ENCODE measurements at places on chromosomes 1 and 21. TPM values are rescaled to one million over a fixed set of nuclear protein-coding genes. Genes with fewer than 3 reads are reported as not detected.

Gene CYP4B1
- total RNA-seq = not detected

DNA sequence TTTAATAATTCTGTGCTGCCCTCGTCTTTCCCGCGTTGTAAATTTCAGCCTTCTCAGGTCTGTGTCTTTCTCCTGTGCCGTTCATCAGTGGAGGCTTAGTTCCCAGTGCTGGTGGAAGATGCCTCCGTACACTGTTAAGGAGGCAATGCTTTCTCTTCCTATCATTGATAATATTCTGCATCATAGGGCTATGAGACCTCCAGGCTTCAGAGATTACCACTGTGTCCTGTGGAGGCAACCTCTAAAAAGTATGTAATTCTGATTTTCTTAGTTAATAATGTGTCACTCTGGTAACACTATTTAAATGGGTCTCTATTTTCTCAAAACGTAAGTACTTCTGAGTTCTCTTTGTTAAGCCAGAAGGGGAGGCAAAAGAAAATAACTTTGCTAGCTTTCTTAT is 538.3 kb downstream of the SMYD3 start:
- DNase-seq = no peak

- no peak for DNase-seq
Measured at GRCh38 chr1:243827206-243827605, 22.8 kb downstream of the AKT3 start.

- DNase-seq = no peak
Measured at GRCh38 chr1:58791106-58791505, 7.3 kb upstream of the JUN start.

Gene LRRC8C
- 38.2 TPM for total RNA-seq

DNA sequence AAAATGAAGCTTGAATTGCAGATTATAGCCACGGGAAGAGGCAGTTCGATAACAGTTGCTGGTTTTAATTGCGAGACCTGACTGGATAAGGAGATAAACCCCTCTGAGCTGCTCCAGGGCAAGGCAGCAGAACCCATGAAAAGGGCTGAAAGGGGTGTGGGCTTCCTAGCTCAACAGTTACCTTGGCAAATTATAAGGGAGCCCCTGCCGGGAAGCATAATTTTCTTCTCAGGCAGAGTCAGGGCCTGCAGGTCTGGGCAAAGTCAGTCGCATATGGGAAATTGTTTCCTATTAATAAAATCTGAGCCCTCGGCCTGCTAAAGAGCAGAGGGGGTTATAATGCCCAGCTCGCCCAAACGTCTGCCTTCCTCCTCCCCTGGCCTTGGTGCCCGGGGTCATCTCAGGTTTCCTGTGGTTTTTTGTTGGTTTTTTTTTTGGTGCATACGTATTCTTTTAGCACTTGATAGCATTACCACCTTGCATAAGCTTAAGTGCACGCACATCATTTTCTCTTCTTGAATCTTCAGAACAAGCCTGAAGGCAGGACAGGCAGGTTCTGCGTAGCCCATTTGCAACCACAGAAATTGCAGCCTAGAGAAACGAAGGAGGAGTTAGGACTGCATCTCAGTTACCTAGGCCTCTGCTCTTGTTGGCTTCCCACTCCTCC is 33.9 kb upstream of the SELENON start:
- no peak for DNase-seq

DNA sequence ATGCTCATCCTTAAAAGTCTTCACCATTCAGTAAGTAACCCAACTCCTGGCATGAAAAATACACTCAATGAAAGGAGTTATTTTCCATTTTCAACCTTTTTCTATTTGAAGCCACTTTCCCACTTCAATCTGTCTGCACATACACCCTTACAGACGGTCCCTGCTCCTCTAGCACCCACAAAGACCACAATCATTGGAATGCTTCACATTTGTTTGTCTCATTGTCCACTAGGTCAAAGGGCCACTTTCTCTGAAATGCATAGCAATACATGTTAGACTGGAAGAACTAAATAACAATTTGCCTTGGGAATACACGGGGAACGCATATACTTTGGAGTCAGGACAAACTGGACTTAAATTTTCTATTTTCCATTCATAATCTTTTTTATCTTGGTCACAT is 487.1 kb upstream of the C1orf87 start:
- no peak for DNase-seq

DNA sequence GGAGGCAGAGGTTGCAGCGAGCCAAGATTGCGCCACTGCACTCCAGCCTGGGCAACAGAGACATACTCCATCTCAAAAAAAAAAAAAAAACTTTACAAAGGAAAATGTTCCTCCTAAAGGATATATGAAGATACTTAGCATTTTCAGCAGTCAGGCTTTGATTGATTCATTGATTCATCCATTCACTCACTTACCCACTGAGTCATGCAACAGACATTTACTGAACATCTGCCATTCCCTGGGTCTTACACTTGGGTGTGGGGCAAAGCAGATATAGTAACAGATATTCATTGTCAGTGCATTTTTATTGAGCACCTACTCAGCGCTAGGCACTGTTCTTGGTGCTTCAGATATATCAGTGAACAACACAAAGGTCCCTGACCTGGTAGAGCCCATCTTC is 5.6 kb upstream of the LACTBL1 start:
- no peak for DNase-seq

Gene TEKT2
- total RNA-seq = not detected

GRCh38 chr21:31447505-31447904 is 103.4 kb upstream of the TIAM1 start:
- DNase-seq = no peak

- no peak for DNase-seq
Measured at GRCh38 chr1:208090388-208091301, 153.5 kb downstream of the PLXNA2 start.

- DNase-seq = no peak
Measured at GRCh38 chr1:38127428-38127827, 80.8 kb upstream of the POU3F1 start.

GRCh38 chr1:166153525-166154314 is 13.1 kb downstream of the FAM78B start:
- DNase-seq = no peak

DNA sequence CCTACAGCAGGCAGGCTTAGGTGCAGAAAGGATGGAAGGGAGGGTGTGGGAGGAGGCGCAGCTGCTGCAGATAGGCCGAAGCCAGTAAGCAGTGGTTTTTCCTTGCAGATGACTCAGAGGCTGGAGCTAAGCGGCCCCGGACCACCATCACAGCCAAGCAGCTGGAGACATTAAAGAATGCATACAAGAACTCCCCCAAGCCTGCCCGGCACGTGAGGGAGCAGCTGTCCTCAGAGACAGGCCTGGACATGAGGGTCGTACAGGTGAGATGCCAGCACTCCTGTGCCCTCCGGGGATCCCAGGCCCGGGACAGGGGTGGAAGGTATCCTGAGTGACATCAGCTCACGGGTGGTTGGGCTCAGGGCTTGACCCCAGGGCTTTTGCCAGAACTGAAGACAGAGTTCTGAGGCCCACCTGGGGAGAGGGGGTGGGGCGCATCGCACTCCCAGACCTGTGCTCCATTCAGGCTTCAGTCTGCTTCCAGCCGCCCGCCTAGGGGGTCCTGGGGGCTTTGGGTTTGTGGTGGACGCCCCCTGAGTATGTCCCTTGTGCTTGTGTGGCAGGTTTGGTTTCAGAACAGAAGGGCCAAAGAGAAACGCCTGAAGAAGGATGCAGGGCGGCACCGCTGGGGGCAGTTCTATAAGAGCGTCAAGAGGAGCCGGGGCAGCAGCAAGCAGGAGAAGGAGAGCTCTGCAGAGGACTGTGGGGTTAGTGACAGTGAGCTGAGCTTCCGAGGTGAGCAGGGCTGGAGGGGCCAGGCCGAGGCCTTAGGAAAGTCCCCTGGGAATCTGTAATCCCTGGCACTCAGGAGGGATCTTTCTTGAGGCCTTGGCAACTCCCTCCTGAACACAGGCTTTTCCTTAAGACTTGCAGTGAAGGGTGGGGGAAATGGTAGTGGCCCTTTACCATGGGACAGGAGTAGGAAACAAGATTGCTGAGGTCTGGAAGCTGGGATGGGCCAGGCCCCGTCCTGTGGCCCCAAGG is 41.5 kb downstream of the LHX4 start:
- DNase-seq = no peak

Gene OR2T35
- not detected for total RNA-seq

GRCh38 chr1:45059829-45060228 is 47.8 kb downstream of the UROD start:
- DNase-seq = no peak

- DNase-seq = no peak
Measured at GRCh38 chr1:221782477-221782876, 40.6 kb upstream of the DUSP10 start.

Gene NR1I3
- total RNA-seq = not detected

DNA sequence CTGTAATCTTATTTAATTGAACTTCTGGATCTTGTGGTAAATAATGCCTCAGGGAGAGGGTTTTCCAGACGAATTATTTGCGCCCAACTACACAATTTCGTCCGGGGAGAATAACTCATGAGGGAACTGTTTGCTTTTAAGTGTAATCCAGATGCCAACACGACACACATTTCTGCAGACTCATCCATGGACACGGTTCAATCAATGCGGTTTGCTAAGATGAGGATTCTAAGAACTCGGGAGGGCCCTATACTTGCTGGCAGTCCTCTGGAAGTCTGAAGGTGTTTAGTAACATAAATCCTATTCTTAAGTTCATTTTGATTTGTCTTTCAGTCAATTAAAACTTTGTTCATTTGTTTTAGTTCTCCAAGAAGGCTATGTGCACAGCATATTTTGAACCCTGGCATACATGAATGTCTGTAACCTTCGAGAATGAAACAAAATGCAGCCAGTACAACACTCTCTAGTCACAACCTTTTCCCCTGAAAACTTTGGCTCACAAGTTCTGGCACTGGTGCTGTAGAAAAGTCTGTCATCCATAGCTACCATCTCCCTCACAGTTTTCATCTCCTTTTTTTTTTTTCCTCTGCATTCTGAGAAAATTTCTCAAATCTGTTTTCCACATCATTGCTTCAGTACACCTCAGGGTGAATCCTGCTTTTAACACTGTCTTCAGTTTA is 38.8 kb downstream of the DIPK1A start:
- no peak for DNase-seq

Gene LORICRIN
- not detected for total RNA-seq

Gene FLG2
- not detected for total RNA-seq

GRCh38 chr1:153355445-153356071 is 2.1 kb upstream of the S100A9 start:
- peak; percentile 60 for DNase-seq

DNA sequence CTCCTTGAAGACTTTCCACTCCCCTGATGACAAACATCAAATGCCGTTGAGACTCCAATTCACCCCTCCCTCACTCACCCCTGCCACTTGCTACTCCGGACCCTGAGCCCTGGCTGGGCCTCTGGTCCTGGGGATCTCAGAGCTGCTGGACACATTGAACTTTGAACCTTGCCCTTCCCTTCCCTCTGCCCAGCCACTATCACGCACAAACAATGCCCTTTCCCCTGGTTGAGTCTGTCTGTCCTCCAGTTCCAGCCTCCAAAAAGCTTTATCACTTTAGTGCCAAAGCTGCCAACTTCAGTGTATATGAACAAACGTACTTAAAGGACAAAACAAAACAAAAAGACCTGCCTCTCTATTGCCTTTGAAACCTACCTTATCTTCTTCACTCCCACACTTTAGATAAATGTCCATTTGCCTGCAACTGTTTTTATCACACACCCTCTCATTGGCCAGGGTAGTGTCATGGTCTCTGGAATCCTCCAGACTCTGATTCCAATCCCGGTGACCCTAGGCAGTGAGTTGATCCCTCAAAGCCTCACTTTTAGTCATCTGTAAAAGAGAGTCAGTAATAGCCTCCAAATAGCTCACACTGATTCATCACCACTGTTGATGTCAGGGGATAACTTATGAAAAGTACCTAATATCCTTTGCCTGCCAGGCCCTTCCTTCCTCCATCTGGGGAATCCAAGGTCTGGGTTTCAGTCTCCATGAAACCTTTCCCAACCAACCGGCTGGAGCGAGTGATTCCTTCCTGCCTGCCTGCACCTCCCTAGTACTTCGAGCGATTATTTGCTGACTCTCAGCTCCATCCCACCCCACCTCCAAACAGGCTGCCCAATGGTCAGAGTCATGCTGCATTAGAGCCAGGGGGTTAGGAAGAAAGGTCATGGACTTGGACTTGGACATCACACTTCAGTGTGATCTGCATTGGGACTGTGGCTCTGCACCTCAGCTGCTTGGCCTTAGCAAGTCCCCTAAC is 15.9 kb upstream of the SPOCD1 start:
- DNase-seq = no peak
